ENCODE measurements at places on chromosomes 1 and 21. TPM values are rescaled to one million over a fixed set of nuclear protein-coding genes. Genes with fewer than 3 reads are reported as not detected.

- DNase-seq = no peak
Observed at GRCh38 chr1:94768036-94768435, 52.1 kb upstream of the SLC44A3 start.

DNA sequence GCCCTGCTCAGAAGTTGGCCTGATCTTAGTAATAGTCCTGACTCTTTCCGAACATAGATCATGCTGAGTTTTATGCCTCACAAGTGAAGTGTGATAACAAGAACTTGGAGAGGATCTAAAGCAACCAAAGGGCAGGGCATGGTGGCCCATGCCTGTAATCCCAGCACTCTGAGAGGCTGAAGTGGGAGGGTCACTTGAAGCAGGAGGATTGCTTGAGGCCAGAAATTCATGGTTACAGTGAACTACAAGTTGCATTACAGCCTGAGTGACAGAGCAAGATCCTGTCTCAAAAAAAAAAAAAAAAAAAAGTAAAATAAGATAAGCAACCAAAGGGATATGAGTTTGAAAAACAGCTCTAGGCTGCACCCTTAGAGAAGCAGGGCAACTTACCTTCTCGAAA lies 18.5 kb upstream of the BCL9 start:
- DNase-seq = no peak

- peak; percentile 9 for DNase-seq
Observed at GRCh38 chr1:54945393-54945936, 35.0 kb upstream of the TMEM61 start.

ZNF648 gene
- total RNA-seq = not detected

GRCh38 chr1:89631816-89632656 lies 884 bp upstream of the LRRC8C start:
- no peak for DNase-seq

- DNase-seq = no peak
Observed at GRCh38 chr21:39078322-39079065, 104.8 kb downstream of the PSMG1 start.

GSTM3 gene
- 49.1 TPM for total RNA-seq

RASAL2 gene
- total RNA-seq = not detected

MFAP2 gene
- total RNA-seq = not detected

DNA sequence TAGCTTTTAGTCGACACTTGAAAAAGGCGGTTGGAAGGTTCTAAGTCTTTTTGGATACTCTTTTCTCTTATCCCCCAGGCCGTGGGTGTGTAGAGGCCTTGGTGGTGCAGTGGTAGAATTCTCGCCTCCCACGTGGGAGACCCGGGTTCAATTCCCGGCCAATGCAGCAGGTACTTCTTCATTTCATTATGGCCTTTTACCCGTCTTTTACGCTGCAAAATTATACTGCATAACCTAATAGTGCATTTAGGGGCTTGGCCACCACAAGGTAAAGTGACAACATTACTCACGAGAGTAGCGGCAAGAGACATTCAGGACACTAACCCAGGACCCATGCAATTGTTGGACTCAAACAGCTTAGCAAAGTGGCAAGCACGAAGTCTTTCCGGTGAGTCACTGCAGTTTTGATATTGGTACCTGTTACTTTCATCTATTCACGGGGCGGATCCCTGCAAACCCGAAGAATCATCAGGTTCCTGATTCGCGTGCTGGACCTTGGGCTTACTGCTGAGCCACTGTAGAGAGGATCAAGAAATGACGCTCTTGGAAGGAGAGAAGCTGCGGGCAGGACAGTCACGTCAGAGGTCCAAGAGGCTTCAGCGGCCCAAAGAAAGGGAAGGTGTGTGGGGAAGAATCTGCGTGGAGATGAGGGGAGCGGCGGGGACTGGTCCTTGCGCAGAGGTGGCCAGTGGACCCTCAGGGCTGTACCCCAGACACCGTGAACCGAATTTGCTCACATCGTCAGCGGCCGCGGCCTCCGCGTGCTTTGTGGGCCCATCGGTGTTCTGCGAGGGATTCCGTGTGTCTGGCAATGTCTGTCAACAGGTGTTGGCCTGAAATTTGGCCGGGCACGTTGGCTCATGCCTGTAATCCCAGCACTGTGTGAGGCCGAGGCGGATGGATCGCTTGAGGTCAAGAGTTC lies 12.9 kb upstream of the RNU1-4 start:
- DNase-seq = peak; percentile 87

SELE gene
- total RNA-seq = not detected

C1orf87 gene
- total RNA-seq = not detected

ADAMTS5 gene
- total RNA-seq = not detected

DNA sequence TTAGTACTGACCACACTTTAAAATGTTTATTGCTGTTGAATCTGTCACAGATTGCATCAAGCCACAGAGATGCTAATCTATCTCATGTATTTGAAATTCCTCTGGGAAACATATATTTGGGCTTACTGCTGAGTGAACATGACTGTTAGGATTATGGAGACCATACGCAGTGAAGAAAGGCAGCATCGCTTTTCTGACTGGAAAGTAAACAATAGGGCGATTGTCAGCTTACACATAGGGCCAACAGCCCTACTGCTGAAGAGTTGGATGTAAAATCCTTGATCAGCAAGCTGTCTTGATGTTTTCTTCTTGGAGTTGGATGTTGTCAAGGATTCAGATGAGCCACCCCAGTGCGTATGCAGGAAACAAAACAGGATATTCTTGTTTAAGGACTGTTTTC lies 368.7 kb upstream of the ADGRL2 start:
- no peak for DNase-seq

DNA sequence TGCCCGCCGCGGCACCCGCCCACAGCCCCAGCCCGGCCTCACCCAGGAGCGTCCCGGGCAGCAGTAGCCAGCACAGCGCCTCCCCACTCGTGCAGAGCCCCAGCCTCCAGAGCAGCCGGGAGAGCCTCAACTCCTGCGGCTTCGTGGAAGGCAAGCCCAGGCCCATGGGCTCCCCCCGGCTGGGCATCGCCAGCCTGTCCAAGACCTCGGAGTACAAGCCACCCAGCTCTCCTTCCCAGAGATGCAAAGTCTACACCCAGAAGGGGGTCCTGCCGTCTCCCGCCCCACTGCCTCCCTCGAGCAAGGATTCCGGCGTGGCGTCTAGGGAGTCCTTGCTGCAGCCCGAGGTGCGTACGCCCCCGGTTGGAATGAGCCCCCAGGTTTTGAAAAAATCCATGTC lies 531.2 kb downstream of the KIF26B start:
- no peak for DNase-seq

Data from activated CD4-positive, alpha-beta T cell treated with anti-CD3 and anti-CD28 coated beads for 36 hours (primary cell).